ENCODE measurements at places on chromosomes 3 and 15. TPM values are rescaled to one million over a fixed set of nuclear protein-coding genes. Genes with fewer than 3 reads are reported as not detected.

DNA sequence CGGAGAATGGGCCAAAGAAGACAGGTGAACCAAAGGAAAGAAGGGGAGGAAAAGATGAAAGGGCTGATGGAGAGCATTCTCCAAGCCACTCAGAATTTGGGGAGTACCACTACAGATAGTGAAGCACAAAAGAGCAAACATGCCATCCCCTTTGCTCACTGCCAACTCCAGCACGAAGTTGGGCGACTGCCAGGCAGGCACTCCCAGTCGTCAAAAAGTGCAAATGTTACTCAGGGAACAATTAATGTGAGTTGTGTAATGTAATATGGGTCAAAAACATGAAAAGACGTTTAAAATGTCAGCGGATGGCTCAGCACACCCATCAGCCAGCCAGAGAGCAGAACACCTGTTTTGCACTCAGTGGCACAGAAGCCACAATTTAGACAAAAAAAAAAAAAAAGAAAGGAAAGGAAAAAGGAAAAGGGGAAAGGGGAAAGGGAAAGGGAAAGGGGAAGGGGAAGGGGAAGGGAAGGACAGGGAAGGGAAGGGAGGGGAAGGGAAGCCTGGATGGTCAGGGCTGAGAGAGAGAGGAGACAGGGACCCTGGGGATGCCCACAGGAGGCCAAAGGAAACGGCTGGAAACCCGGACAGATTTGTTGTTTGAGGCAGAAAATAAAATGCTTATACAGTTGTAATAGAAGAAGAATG is 82.7 kb downstream of the COL8A1 start:
- no peaks in the 10 kb centered on the region for H3K36me3 ChIP-seq
- no peaks in the 10 kb centered on the region for H3K27me3 ChIP-seq
- H3K4me1 ChIP-seq: no peaks in the 10 kb centered on the region
- H3K27ac ChIP-seq: no peak overlapping the region
- H3K4me3 ChIP-seq: no peak overlapping the region
- DNase-seq: no peak

GRCh38 chr3:160458151-160458550 is 8.6 kb upstream of the TRIM59 start:
- H3K4me1 ChIP-seq: no peaks in the 10 kb centered on the region
- H3K36me3 ChIP-seq: no peaks in the 10 kb centered on the region
- peaks cover 21% of the 10 kb centered on the region for H3K27me3 ChIP-seq

GRCh38 chr3:50666837-50667236 is 7.9 kb upstream of the DOCK3 start:
- peaks cover 10% of the 10 kb centered on the region for H3K27me3 ChIP-seq
- H3K27ac ChIP-seq: peak overlapping the region; percentile 12
- H3K4me1 ChIP-seq: peaks cover 19% of the 10 kb centered on the region
- no peaks in the 10 kb centered on the region for H3K36me3 ChIP-seq

- peaks cover 3% of the 10 kb centered on the region for H3K36me3 ChIP-seq
- H3K4me1 ChIP-seq: peaks cover 21% of the 10 kb centered on the region
- H3K4me3 ChIP-seq: no peak overlapping the region
- H3K27me3 ChIP-seq: no peaks in the 10 kb centered on the region
Observed at GRCh38 chr15:84727429-84727828, 11.5 kb upstream of the SEC11A start.

Gene KLHL40
- not detected for total RNA-seq

Gene C2CD4A
- total RNA-seq: not detected

Gene CHRD
- not detected for total RNA-seq

Gene SLC41A3
- 22.0 TPM for total RNA-seq

Gene MKRN2
- 21.0 TPM for total RNA-seq

All from activated CD8-positive, alpha-beta T cell treated with anti-CD3 and anti-CD28 coated beads, Interleukin-2, amount 10 ng/mL, durations not matched to agents 7 days and 5 days (primary cell).